ENCODE measurements at places on chromosomes 4 and X. TPM values are rescaled to one million over a fixed set of nuclear protein-coding genes. Genes with fewer than 3 reads are reported as not detected.

The ARHGAP36 gene
- 1.8 TPM for total RNA-seq

The VCX3B gene
- not detected for total RNA-seq

The OTC gene
- not detected for total RNA-seq

GRCh38 chr4:12446657-12447185 lies 1018.0 kb upstream of the HS3ST1 start:
- no peaks in the 10 kb centered on the region for H3K36me3 ChIP-seq
- peaks cover 11% of the 10 kb centered on the region for H3K4me1 ChIP-seq
- DNase-seq, result no peak
- H3K27ac ChIP-seq, result peak overlapping the region; percentile 81
- no peak overlapping the region for H3K4me3 ChIP-seq

The NUDT10 gene
- 18.3 TPM for total RNA-seq

DNA sequence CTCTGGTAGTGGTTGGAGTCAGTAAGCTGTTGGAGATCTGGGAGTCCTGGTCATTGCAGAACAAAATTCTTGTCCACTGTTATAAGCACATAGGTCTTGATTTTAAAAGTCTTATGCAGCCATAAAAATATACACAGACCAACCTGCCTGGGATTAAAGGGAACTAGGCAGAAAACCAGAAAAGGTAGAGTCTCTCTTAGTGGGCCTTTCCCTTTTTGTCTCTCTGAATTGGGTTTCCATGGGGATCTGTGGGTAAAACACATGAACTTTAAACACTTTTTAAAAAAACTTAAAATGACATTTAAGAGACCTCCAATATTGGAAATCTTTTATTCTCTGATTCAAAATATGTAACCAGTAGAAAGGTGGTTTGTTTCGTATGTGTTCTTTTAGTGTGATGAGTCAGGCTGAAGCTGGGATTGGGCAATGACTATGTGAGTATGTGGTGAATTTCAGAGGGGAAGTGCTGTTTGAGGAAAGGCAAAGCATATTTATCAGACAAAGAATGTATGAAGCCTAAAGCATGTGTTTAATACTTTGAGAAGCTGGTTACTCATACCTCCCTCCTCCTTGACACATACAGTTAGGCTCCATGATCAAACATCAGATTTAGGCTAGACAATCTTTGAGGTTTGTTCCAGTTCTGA lies 29.6 kb downstream of the SLC16A2 start:
- no peaks in the 10 kb centered on the region for H3K27me3 ChIP-seq
- H3K36me3 ChIP-seq, result peaks cover 3% of the 10 kb centered on the region
- no peak overlapping the region for H3K27ac ChIP-seq
- H3K4me1 ChIP-seq, result no peaks in the 10 kb centered on the region
- H3K4me3 ChIP-seq, result no peak overlapping the region

The TBC1D8B gene
- 1.1 TPM for total RNA-seq

The RBBP7 gene
- total RNA-seq, result 325 TPM

The NMU gene
- total RNA-seq, result 12.8 TPM

The FHIP1A gene
- total RNA-seq, result not detected

DNA sequence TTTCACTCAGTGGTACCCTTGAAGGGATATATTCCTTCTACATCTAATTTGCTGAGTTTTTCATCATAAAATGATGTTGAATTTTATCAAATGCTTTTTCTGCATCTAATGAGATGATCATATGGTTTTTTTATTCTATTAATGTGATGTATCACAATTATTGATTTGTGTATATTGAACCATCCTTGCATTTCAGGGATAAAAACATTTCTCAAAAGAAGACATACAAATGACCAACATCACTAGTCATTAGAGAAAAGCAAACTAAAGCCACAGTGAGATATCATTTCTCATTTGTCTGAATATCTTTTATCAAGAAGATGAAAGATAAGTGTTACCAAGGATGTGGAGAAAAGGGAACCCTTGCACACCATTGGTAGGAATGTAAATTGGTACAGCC lies 65.7 kb upstream of the MXD4 start:
- no peak overlapping the region for H3K4me3 ChIP-seq
- no peaks in the 10 kb centered on the region for H3K36me3 ChIP-seq
- no peaks in the 10 kb centered on the region for H3K4me1 ChIP-seq
- peaks cover 17% of the 10 kb centered on the region for H3K27me3 ChIP-seq
- no peak for DNase-seq
- no peak overlapping the region for H3K27ac ChIP-seq

DNA sequence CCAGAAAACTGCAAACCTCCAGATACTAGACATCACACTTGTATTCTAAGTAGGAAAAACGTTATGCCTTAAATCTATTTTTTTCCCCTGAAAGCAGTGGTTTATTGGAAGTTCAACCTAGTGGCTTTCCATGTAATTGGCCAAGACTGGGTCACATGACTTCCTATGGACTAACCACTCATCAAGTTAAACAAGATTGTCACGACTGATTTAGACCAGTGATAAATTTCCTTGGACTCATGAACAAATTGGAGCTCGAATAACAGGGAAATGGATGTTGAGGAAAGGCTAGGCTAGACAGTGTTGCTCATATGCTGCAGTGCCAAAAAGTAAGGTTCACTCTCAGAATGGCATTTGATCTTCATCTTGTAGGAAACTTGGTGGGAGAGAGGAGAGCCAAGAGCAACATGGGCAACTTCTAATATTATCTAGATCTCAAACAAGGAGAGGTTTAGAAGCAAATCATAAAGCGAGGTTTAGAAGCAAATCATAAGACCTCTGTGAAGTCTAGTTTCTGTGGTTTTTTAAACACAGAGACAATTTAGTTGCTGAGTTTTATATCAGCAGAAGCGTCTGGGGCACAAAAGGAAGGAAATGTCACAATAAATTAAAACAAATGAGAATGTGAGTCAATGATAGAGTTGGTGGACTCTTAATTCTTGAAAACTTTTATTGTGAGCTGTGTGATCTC lies 165.6 kb upstream of the BOD1L1 start:
- DNase-seq, result no peak
- H3K27ac ChIP-seq, result no peak overlapping the region
- H3K27me3 ChIP-seq, result no peaks in the 10 kb centered on the region
- H3K36me3 ChIP-seq, result no peaks in the 10 kb centered on the region
- no peaks in the 10 kb centered on the region for H3K4me1 ChIP-seq

DNA sequence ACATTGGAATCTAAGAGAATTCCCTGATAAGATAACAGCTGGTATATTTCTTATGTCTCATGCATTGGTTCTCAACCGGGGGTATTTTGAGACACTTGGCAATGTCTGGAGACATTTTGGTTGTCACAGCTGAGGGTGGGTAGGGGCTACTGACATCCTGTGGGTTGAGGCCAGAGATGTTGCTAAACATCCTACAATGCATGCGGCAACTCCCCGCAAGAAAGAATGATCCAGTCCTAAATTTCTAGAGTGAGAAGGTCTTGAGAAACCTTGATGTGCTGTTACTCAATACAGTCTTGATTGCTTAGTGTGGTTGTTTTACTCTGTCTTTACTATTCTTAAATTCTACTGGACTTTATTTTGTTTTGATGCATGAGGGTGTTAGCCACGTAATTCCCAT lies 287.2 kb downstream of the FRMPD4 start:
- H3K4me1 ChIP-seq, result no peaks in the 10 kb centered on the region
- H3K4me3 ChIP-seq, result no peak overlapping the region
- DNase-seq, result no peak

The FAM9B gene
- total RNA-seq, result not detected

DNA sequence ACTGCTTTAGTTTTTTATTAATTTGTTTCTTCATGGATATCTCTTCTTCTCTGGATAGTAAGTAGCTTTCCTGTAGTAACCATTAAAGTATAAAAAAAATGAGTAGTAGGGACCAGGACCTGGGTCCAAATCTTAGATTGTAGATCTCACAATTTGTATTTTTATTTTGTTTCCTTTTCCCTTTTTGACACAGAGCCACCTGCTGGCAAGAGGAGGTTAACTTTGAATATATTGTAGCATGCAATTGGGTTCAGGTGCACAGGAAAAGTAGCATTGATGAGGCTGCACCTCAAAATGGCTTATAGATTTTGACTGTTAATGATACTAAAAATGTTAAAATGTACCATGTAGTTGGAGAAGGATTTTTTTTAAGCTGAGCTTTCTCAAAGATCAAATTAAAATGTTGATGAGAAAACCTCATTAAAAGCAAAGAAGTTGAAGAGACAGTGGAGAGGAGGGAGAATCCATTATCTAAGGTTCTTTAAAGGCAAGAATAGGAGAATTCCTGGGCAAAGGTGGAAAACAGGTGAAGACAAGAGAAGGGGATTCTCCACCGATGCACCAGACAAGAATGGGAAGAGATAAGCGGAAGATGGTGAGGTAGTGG lies 48.3 kb upstream of the HPGDS start:
- no peaks in the 10 kb centered on the region for H3K36me3 ChIP-seq
- no peak for DNase-seq
- H3K27me3 ChIP-seq, result no peaks in the 10 kb centered on the region
- H3K4me3 ChIP-seq, result no peak overlapping the region

- no peaks in the 10 kb centered on the region for H3K4me1 ChIP-seq
- H3K27ac ChIP-seq, result no peak overlapping the region
- no peaks in the 10 kb centered on the region for H3K27me3 ChIP-seq
- H3K36me3 ChIP-seq, result no peaks in the 10 kb centered on the region
Observed at GRCh38 chrX:115031989-115032388, 14.6 kb upstream of the IL13RA2 start.

- H3K27me3 ChIP-seq, result no peaks in the 10 kb centered on the region
- H3K4me3 ChIP-seq, result no peak overlapping the region
- no peak for DNase-seq
- H3K36me3 ChIP-seq, result no peaks in the 10 kb centered on the region
- H3K4me1 ChIP-seq, result peaks cover 30% of the 10 kb centered on the region
- H3K27ac ChIP-seq, result peak overlapping the region; percentile 70
Observed at GRCh38 chr4:98544141-98544817, 114.1 kb downstream of the TSPAN5 start.

DNA sequence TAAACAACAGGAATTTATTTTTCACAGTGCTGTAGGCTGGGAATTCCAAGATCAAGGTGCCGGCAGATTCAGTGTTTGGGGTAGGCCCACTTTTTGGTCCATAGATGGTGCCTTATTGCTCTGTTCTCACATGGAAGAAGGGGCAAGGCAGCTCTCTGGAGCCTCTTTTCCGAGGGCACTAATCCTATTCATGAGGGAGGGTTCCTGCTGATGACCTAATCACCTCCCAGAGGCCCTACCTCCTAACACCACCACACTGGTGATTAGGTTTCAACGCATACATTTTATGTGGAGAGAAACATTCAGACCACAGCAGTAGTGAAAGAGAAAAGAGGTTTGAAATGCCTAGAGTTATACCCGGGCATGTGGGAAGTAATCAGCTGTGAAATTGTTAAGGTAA lies 1.4 kb upstream of the POLA1 start:
- peaks cover 48% of the 10 kb centered on the region for H3K4me1 ChIP-seq
- peak overlapping the region; percentile 96 for H3K4me3 ChIP-seq
- H3K36me3 ChIP-seq, result peaks cover 3% of the 10 kb centered on the region
- no peak for DNase-seq
- H3K27me3 ChIP-seq, result no peaks in the 10 kb centered on the region
